ENCODE measurements at places on chromosomes 2 and 18. TPM values are rescaled to one million over a fixed set of nuclear protein-coding genes. Genes with fewer than 3 reads are reported as not detected.

TDRD15 gene
- total RNA-seq = not detected

FAP gene
- 57.7 TPM for total RNA-seq

- DNase-seq = peak; percentile 76
These were observed 2.5 kb downstream of the CRIM1 start for GRCh38 chr2:36357847-36358659.

NFU1 gene
- total RNA-seq = 33.1 TPM

RAB6C gene
- not detected for total RNA-seq

UPP2 gene
- not detected for total RNA-seq

GRCh38 chr2:38057651-38058410 is 18.1 kb downstream of the CYP1B1 start:
- no peak for DNase-seq

- no peak for DNase-seq
These were observed 2.4 kb upstream of the SGO2 start for GRCh38 chr2:200523604-200524003.

BIRC6 gene
- 71.6 TPM for total RNA-seq

MAP4K4 gene
- 133 TPM for total RNA-seq

- no peak for DNase-seq
These were observed 327.1 kb downstream of the NCKAP5 start for GRCh38 chr2:133241224-133241571.

DNA sequence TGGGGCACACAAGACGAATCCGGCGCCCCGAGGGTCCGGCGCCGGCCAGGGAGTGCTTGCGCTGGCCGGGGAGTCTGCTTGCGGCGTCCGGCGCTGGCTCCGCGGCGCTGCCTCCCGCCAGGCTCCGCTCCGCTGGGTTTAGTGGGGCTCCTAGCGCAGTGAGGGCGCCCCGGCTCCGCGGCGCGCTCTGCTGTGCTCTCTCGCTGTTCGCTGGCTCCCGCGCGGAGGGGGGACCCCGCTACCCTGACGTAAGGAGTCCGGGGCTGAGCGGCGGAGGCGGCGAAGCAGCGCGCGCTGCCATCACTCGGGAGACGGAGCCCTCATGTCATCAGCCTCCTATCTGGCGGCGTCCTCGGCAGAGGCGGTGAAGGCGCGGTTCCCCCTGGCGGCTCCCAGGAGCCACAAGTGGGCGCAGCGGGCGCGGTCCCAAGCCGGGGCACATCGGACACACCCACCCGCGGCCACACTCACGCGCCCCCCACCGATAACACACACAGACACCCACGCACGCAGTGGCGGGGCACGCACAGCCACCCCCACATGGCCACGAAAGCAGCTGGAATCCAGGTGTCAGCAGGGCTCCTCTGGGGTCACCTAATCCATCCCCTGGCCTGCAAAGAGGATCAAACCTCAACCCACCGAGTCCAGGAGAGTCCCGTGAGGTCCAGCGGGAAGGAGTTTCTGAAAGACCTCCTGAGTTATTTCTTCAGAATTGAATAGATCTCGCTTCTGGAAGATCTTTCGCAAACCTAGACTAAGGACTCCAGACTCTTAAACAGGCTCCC is at the start of gene C1QL2:
Gene C1QL2 (minus strand): TSS at position 189 of the 785 bp plus-strand sequence. CDS start 482 bp downstream, outside the sequence.
- DNase-seq = no peak

GRCh38 chr18:68916734-68917133 is 118.9 kb downstream of the CCDC102B start:
- no peak for DNase-seq

REEP1 gene
- total RNA-seq = 90.1 TPM

DNA sequence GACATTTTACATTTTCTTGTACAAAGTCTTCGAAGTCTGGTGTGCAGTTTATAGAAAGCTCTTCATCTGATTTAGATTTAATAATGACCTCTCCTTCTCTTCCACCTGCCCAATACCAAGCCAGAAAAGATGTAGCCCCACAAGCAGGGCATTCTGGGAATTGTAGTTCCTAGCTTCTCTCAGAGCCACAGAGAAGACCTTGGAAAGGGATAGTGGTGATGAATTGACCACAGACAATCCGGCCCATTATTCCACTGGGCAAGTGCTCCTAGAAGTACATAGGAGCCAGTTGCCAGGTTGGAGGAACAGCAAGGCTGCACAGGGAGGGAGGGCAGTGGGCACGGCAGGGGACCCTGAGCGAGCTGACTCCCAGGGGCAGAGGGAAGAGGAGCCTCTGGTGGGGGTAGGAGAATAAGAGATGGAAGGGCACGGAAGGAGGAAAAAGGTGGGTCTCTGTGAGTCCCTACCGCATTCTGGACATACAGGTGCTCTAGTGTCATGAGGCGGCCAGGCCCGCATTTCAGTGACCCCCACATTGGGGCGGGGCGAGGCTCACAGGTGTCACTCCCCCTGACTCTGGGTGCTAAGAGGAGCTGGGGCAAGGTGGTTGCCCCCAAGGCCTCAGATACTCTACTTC is 152.5 kb upstream of the HAAO start:
- DNase-seq = peak; percentile 74

DNA sequence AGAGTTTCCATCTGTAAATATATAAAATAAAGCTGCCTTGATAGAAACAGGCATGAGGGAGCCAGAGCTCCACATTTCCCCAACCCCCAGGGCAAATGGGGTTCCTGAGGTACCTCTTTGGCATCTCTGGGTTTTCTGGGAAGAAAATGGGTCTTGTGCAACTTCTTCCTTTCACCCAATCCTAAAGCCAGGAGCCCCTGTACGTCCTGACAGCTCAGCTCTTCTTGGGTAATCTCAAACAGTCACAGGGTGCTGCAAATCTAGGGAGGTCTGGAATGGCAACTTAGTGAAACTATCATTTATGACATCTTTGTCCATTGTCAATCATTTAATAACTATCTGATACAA is 36.6 kb upstream of the STAT1 start:
- DNase-seq = peak; percentile 46

- DNase-seq = no peak
These were observed 86.6 kb downstream of the SOWAHC start for GRCh38 chr2:109700680-109701274.

DNA sequence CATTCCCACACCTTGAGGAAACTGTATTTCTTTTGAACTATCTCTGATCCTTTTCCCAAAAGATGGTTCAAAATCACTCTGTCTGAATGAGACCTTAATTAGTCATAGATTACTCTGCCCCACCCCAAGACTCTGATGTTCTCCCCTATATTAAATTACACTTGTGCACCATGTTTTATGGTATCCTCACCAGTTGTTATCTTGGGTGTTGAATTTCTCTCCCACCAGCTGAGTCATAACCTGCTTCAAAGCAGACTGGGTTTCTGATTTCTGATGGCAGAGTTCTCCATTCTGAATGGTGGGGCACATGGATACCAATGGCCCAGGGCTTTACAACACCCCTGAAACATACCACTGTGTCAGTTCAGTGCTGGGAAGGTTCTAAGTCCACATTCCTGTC is 15.0 kb downstream of the CDH20 start:
- peak; percentile 50 for DNase-seq

DNA sequence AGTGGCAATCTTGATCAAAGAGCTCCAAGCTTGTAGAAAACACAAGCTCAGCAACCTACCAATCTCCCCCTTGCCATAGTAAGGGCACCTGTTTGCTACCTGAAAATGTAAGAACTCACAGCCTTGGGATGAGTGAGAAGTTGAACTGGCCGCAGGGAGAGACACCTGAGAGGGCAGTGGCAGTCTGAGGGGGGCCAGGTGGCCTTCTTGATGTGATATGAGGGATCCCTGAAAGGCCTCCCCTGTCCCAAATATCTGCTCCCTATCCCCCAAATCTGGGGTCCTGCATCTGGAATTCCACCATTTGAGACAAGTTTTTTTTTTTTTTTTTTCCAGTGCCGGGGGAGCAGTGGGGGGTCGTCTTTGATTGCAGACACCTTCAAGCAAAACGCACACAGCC is 230.2 kb upstream of the SMAD2 start:
- no peak for DNase-seq

DNA sequence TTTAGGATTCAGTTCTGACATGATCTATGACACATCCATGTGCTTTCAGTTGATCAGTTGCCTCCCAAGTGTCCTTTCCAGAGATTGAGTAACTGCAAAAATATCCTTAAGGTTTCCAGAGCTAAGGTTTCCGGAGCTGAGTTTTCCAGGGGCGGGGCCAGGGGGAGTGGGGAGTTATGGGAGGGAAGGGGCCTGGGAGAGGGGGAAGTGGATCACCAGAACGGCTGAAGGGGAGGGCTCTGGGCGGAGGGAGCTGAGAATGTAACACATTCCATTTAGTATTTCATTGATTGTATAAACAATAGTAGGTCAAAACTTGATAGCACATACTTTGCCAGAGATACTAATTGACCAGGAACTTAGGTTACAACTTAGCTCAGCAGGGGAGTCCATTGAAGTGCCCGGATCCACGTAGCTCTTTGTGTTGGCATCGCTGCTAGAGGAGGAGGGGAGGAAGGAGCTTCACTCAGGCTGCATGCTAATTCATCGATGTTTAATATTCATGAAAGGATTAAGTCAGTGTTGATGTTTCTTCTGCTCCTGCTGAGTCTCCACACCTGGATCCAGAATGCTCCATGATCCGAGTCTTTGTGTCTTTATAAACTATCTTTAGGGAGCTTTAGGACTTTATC is 289.8 kb downstream of the ALPK2 start:
- DNase-seq = no peak

- peak; percentile 61 for DNase-seq
These were observed 95.5 kb downstream of the THNSL2 start for GRCh38 chr2:88265352-88266303.

DNA sequence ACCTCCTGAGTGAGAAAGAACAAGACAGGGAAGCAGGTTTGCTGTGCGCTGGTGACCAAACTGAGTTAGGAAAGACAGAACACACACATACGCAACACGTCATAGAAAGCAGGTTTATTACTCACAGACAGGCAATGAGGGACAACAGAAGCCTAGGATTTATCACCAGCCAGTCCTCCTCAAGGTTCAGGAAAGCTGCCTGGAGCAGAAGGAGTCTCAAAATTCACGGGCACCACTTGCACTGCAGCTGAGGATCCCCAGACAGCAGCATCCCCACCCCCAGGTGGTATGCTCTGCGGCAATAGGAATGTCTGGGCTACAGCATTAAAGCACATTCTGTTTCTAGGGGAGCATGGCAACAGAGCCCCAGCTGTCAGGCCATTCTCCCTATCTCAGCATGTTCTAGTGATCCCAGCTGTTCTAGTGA is 284.4 kb upstream of the RGPD4 start:
- DNase-seq = peak; percentile 92

- no peak for DNase-seq
These were observed 23.7 kb upstream of the MRPL19 start for GRCh38 chr2:75622929-75623328.

GRCh38 chr2:173159791-173160463 is 84.3 kb downstream of the MAP3K20 start:
- DNase-seq = peak; percentile 55

DNA sequence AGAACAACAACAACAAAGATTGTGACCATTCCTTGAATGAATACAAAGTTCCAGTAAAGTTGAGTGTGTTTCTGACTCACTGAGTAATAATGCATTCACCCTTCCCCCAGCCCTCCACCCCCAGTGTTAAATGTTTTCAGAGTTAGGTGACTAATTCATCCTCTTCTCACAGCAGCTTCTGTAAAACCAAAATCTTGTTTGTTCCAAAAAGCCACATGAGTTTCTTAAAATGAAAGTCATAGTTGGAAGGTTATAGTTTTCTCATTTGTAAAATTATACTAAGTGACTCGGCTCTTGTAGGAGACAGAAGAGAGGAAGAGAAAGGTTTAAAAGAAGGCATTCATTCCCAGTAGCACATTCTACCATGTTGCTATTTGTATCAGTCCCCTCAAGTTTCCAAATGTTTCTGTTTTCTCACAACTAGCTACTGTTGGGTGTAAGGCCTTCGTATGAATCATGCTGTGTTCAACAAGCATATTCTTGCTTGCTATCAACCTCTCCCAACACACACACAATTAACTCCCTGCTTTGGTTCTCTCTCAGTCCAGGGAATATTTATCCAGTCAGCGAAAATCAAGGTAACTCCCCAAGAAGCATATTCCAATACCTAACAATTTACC is 75.3 kb downstream of the MBD2 start:
- DNase-seq = peak; percentile 85

THAP4 gene
- 50.0 TPM for total RNA-seq

KCNG2 gene
- total RNA-seq = 0.08 TPM

DNA sequence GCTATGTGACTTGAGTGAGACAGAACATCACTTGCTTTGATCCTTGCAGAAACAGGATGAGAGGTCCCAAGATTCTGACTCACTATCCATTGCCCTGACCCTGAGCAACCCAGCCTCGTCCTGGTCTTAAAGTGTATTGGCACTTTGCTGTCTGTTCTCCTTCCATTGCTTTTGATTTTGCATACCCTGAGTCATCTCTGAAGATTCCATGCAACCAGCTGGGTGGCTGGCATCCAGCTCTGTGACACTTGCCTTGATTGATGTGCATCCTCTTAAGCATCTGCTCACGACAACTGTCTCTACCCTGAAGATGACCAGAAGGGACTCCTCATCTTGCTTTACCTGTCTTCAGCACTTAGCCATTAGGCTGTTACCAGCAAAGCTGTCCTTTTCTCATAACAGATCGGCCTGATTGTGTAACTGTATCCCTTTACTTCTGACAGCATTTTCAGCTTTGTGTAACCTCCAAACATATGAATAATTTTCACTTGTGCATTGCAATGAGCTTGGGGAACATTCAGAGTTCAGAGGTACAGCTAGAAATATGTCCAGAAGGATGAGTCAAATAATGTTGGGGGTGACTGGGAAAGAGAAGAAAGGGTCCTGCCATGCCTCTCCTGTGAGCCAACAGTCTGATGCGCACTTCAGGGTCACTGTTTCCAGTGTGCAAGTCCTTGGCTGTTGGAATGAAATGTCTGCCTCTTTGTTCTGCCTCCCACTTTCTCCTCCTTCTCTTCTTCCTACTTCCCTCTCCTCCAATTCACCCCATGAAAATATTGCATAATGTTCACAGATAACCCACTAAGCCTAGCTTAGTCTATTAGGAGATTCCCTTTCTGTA is 249.7 kb upstream of the OSR1 start:
- peak; percentile 97 for DNase-seq

DNA sequence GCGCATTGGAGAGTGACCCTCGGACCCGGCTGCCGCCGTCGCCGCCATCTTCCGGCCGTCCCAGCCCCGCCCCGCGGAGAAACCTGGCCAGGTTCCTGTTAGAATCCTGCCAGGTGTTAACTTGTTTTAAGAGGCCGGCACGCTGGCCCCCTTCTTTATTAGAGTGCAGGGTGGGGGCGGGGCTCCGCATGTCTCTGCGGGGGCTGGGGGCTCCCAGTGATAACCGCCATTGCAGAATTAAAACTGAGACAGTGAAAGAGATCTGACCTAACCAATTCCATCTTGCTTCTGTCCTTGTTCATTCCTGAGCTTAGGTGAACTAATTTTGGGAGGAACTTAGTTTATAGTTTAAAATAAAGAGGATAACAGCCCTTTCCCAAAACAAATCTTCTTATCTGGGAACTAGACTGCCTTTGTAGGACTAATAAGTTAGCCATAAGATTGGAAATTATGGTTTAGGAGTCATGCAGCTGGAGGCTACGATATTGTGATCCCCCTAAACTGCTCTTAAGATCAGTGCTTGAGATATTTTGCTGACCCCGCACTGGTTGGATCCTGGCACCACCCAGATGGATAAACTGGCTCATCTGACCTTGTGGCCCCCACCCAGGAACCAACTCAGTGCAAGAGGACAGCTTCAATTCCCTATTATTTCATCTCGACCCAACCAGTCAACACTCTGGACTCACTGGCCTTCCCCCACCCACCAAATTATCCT is 543 bp upstream of the STARD7 start:
- DNase-seq = peak; percentile 11
